GM20000 (cell line): ENCODE measurements at places on chromosomes 4 and X.

DNA sequence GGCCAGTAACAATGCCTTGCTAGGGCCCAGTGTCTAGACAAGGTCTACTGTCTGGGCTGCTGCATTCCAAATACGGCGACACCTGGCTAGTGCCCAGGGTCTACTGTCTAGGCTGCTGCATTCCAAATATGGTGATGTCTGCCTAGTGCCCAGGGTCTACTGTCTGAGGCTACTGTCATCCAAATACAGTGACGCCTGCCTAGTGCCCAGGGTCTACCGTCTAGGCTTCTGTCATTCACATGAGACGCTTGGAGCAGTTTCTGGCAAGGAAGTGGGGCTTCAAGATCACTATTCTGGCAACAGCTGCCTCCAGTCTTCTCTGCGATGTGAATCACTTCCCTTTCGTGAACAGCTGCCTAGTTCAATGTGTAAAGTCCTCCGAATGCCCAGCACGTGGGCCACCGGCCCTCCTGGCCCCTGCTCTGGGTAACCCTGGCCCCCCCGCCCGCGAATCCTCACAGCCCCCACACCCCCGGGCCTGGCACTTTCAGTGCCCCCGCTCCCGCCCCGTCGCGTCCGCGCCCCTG is 12.7 kb downstream of the ACOX3 start:
- DNase-seq: peak; percentile 54

DNA sequence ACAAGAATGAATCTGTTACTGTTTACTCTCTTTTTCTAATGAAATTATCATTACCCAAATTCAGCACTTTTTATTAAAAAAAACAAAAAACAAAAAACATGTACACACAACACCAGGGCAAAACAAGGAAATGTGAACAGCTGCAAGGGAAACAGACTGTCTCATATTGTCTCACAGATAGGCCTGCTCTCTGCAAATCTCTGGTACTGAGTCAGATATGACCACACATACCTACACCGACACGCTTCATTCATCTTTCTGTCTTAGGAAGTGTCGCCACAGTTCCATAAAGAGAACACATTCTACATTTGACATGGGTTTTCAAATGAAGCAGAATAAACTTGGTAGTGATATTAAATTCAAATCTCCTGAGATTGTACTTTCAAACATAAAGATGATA is 92.2 kb upstream of the GPR34 start:
- DNase-seq: peak; percentile 31

- no peak for DNase-seq
Measured at GRCh38 chrX:132483488-132483887, 5.3 kb downstream of the MBNL3 start.

- DNase-seq: no peak
Measured at GRCh38 chrX:46376246-46376885, 168.9 kb downstream of the ZNF674 start.

DNA sequence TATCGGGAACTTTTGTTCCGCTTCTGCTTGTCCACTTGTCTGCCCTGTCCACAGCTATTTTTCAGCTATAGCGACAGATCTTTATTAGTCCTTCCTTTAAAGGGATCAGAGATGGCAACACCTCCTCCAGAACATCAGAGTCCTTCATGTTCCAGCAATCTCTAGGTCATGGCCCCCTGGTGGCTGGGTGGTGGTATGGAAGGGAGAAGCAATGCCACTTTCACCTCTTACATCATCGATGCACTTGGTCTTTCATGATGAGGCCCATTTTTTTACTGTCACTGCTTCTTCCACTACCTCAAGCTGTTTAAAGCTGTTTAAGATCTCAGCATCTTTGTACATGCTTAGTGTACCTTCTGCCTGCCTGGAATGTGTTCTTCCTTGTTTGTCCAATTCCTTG is 106.7 kb downstream of the ARHGAP6 start:
- peak; percentile 3 for DNase-seq

DNA sequence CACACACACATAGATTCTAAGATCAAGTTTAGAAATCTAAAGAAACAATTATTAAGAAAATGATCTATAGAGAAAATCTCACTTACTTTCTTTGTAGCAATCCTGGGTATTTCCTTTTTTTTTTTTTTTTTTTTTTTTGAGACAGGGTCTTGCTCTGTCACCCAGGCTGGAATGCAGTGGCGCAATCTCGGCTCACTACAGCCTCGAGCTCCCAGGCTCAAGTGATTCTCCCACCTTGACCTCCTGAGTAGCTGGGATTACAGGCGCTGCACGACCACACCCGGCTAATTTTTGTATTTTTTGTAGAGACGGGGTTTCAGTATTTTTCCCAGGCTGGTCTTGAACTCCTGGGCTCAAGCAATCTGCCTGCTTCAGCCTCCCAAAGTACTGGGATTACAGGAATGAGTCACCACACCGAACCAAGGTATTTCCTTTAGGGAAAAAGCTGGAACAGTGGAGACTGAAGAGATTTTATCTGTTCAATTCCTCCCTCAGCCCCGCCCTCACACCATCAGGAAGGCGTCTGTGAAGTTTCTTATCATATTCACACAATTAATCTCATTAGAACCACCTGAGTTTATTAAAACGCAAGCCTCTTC is at the start of gene TRIML2:
TRIML2 (minus strand) TSS at position 447 of the 599 bp plus-strand sequence. CDS start 4,235 bp downstream, outside the sequence.
- no peak for DNase-seq

- DNase-seq: no peak
Measured at GRCh38 chrX:38935561-38935960, 134.3 kb downstream of the MID1IP1 start.

DNA sequence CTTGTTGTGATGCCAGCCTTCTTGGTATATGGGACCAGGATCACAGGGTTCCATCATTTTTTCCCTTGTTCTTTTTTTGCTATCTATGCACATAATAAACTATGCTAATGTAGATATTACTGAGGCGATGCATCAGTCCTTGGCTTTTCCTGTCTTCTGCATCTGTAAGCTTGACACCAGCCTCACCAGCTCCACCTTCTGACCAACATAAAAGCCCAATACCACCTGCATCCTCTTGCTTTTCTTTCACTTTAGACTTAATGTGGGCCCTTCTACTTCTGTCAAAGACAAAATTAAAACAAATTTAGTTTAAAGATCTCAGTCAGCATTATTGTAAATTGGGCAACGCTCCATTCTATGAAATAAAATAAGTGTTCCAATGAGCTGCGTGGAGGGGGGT is 1718.8 kb upstream of the PCDH10 start:
- no peak for DNase-seq

DNA sequence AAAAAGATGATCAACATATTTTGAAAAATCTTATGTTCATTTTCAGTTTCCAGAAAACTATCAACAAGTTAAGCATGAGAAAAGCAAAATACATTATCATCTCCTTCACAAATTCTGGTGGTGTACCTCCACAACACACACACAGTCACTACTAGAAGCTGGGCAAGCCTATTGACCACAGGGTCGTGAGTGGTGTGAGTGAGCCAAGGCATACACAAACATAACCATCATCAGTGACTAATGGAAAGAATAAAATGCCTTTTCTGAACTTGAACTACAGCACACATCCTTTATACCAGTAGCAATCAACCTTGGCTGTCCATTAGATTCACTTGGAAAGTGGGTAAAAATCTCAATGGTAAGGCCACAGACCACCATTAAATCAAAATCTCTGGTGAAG is 180.2 kb downstream of the FAM47B start:
- no peak for DNase-seq

GRCh38 chr4:123043793-123044425 is 121.5 kb upstream of the NUDT6 start:
- DNase-seq: no peak
